ENCODE measurements at places on chromosomes 7 and 10.

DNA sequence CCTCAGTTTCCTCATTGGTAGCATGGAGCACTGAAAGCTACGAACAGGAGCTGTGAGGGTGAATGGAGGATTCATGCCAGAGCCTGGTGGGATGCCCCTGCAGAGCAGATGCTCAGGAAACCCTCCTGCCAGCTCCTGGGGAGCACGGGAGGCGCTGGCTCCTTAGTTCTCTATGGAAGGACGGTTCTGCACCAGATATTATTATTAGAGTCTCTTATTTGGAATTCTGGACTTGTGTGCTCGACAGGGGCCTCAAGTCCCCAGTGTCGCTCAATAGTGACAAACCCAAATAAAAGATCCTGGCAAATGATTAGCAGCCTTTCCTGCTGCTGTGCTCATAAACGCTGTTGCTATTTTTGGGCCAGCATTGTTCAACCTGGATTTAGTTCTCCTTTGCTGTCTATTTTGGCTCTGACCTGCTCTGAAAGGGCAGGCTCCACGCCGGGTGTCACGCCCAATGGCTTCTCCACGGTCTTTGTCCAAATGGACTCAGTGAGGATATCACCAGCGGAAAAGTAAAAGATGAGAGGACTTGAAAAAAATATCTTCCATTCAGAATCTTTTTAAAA, 23.0 kb upstream of the KLF6 start:
- DNase-seq: no peak

- DNase-seq: no peak
Observed at GRCh38 chr10:34489973-34490745, 324.9 kb downstream of the PARD3 start.

DNA sequence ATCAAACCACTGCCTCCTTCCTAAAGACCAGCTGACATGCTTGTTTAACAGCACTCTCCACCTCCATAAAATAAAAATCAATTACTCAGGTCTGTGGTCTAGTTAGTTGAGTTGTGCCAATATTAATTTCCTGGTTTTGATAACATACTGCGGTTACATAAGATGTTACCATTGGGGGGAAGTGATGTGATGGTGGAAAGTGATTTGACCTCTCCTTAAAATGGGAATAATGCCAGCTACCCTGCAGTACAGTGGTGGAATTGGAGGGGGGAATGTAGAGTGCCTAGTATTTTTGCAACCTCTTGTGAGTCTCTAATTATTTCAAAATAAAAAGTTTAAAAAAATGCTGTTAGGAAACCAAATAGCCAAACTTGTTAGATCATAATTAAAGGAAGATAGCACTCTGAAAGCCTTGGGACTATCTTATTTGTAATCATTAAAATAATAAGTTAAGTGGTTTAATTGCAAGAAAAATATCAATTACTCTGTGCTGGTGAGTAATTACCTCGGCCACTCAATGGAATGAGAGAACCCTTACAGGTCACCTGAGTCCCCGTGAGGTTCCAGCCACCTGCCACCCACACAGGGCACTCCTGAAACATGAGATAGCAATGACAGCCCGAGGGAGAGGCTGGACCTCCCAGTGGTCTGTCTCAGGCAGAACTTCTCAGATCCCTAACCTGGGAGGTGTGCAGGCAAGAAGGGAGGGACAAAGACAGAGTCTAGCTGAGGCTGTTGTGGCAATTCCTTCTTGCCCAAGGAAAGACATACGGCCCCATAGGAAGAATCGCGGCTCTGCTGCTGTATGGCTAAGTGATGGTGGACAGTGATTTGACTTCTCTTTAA, 94.1 kb downstream of the SH3PXD2A start:
- DNase-seq: no peak

GRCh38 chr7:130941322-130942210, 207.6 kb upstream of the KLF14 start:
- no peak for DNase-seq

DNA sequence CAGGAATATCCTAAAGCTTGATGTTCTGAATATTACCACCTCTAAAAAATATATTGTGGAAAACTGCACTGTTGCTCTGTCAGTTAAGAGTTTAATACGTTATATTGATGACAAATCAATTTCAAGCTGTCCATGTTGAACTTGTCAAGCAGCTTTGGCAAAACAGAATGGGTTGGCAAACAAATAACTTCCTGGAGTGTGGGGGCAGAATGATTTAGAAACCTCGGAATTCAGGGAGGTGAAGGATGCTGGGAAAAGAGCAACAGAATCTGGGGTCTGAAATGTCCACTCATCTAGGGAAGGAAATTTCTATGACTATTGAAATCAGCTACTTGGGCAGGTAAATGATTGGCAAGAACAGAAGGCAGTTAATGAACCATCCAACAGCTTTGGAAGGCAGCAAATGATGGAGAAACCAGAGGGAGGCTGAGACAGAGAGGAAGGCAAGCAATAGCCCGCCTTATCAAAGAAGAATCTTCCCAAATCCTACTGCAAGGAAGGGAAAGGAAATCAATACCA, 95.1 kb upstream of the PALS2 start:
- no peak for DNase-seq

- DNase-seq: no peak
Observed at GRCh38 chr7:494906-495305, 24.7 kb downstream of the PDGFA start.

GRCh38 chr10:3353235-3353634, 180.7 kb upstream of the PITRM1 start:
- no peak for DNase-seq

DNA sequence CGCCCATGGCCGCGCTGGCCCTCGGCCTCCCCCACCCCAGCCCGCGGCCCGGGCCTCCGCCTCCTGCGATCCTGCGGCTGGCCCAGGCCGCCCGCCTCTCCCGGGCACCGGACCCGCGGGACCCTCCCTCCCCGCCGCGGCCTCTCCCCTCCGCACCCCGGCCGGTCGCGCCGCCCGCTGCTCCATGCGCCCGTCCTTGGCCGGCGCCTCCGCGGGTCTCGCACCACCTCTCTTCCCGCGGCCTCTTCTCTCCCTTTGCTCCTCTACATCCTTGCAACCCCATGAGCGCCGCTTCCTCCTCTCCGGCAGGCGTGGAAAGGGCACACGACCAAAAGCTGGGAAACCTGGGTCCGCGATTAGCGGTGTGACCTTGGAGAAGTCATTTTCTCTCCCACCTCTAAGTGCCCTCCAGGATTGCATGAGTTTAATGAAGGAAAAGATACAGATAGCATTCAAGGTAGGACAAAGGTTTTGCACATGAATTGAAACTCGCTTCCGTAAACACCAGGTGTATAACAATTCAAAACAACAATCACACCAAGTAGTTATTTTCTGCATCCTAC, 448 bp upstream of the SRPK2 start:
- no peak for DNase-seq

GRCh38 chr10:103525901-103526300, 32.4 kb downstream of the NEURL1 start:
- no peak for DNase-seq

- DNase-seq: no peak
Observed at GRCh38 chr7:28748346-28748745, 209.8 kb downstream of the TRIL start.

DNA sequence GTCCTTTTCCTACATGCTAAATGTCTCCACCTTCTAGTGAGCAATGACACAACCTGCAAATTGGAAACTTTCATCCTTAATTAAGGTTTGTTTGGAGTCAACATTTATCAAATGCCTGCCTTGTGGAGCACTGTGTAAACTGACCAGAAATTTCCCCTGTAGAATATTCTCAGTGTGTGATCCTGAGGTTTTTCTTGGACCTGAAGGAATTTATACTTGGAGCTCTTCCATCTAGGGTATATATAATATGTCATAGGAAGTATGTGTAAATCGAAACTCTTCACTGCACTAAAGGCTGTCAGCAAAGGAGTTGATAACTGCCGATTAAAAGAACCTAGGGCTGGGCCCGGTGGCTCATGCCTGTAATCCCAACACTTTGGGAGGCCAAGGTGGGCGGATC, 152.4 kb downstream of the NSUN6 start:
- no peak for DNase-seq

DNA sequence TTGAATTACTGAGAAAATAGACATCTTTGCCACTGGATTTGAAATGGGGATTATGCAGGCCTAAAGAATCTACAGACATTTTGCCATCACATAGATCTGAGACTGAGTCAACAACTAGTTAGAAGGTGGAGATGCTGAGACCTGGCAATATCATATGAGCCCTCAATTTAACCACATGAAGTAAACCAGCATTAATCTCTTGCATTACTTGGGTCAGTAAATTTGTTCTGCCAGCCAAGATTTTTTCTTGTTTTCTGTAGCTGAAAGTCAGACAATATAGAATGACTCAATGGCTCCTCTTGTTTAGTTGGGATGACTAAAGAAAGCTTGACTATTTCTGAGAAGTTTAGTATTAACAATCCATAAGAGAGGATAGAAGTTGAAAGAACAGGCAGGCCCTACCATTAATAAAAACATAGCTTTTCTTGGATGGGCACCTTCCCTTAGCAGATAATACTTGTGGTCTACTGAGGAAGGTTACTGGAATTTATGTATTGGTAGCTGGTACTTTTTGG, 396.7 kb upstream of the SORCS1 start:
- no peak for DNase-seq
